ENCODE measurements at places on chromosomes 6 and 20.
A peak's percentile ranks its signal among the peaks of the same experiment; 100 is the strongest.

- no peak for DNase-seq
Observed at GRCh38 chr20:25397821-25398220, 7.2 kb upstream of the ABHD12 start.

DNA sequence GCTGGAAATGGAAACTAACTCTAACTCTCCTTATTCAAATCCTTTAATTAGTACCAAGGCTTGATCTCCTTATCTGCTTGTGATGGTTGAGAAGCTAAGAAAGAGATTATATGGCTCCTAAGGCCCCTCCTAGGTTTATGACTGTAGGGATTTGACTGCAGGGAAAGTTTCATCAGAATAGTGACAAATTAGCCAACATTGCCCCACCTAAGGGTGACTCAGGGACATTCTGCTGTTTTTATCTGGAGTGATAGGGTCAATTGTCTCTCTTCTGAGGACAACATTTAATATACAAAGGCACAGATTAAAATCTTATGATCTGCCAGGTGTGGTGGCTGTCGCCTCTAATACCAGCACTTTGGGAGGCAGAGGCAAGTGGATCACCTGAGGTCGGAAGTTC, 138.1 kb upstream of the MARCKS start:
- DNase-seq: no peak

GRCh38 chr6:77458421-77458820, 4.9 kb downstream of the HTR1B start:
- no peak for DNase-seq

- DNase-seq: peak; percentile 75
Observed at GRCh38 chr6:25556516-25556915, 95.5 kb upstream of the SCGN start.

GRCh38 chr6:42032366-42032765, 18.0 kb upstream of the TAF8 start:
- no peak for DNase-seq

- no peak for DNase-seq
Observed at GRCh38 chr6:111461860-111462259, 21.2 kb downstream of the REV3L start.

DNA sequence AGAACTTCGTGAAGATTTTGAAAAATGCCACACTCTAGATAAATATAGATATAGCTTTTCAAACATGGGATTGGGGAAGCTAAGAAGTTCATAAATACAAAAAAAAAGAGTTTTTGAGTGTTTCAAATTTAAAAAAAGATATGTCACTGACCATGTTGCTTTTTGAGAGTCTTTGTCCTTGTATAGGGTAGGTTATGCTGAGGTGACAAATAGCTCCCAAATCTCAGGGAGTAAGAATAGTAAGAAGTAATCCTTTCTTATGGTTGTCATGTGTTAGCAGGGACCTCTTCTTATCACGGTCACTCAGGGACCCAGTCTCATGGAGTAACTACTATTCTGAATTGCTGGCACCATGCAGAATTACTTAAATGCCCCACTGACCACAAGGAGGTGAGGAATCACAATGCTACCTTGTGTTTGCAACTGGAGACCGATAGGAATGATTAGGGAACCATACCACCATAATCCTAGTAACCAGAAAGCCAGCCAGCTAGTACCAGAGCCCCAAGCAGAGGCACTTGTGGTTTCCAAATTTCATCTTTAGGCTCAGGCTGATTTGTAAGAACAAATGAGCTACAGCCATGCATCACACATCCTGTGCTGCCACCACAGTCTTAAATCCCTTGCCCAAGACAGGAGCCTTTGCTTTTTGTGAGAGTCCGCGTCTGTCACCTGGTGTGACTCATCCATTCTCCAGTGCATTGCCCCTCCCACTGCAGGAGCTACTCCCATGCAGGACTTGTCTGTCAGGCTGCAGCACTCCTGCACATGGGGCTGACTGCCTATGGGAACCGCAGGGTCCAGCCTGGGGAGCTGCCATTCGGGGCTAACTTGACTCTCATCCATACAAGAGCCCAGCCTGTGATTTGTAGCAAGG, 42.4 kb upstream of the ADGRF4 start:
- peak; percentile 5 for DNase-seq

DNA sequence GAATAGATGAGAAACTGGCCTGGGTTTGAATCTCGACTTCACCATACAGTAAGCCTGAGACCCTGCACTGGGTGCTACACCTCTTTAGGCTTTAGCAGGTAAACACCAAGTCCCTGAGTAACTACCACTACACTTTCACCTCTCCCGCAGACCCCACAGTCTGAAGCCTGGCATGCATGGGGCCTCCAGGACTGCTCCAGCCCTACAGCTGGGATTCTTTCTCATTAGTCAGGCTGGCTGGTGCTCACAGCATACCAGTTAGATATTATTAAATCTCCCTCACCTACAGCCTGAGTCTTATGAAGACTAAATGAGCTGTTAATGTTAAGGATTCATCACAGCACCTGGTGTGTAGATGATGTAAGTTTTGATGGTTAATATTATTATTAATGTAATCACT, 388.7 kb downstream of the ARHGAP18 start:
- no peak for DNase-seq

DNA sequence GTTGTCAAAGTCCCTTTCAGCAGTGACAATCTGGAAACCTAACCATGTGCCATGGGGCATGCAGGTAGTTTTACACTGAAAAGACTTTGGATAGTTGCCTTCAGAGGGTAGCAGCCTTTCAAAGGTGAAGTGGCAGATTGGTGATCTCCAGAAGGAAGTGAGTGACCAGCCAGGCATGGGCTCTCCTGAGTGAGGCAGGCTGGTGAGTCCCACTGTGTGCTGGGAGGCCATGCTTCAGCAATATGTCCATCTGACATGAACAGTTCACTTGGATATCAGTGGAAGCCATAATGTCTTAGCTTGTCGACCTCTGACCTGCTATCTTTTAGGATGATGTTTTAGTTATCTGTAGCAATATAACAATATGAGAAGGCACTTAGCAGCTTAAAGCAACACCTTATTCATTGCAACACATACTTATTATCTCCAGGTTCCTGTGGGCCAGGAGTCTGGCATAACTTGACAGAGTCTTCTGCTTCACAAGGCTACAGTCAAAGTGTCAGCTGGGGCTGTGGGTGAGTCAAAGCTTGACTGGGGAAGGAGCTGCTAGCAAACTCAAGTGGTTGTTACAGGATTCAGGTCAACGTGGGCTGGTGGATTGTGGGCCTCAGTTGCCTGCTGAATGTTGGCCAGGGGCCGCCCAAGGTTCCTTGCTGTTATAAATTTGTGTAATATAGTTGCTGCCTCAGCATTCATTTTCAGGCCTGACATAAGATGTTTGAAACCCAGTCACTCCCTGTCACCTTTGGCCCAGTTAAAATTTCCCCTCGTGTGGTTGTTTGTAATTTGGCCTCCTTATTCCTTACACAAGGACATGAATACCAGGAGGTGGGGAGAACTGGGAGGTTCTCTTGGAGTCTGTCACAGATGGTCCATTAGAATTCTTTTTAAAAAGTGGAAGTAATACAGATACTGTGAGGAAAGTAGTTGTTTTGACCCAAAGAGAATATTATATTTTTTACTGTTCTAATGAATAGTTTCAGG, 100.2 kb downstream of the UST start:
- no peak for DNase-seq

DNA sequence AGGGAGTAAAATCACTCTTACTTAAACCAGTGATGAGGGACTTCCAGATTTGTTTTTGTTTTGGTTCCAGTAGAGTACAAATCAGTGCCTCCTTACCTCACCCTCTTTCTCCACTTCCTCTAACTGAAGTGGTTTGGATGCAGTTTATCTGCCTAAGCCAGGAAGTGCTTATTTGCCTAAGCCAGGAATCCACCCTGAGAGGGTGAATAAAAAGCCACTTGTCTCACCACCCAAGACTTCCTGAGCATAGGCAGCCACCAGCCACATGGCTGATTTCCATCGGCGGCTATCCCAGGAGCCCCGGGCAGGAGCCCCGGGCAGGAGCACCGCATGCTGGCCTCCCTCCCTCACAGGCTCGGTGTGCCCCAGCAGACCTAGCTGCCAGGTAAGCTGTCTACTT, 12.0 kb downstream of the LRP11 start:
- no peak for DNase-seq

DNA sequence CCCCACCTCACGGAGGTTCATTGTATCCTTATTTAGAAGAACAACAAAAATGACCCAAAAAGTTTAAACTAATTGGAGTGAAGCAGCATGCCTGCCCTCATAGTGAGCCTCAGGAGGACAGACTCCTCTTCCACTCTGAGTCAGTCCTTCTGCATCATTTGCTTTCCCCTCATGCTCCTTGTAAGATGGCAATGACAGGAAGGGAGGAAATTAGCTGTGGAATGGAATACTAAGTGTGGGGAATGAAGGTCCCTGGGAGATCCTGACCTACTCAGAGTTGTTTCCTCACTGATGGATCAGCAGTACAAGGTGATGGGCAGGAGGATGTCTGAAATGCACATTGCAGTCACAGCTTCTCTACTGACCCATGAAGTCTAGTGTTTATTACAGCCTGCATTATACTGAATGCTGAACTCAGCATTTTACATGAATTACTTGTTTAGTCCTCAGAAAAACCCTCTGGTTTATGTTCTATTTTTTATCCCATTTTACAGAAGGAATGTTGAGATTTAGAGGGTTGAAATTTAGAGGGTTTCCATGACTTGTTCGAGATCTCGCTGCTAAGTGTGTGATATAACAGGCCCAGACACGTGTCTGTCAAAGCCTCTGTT, 212.0 kb upstream of the PCSK2 start:
- no peak for DNase-seq

DNA sequence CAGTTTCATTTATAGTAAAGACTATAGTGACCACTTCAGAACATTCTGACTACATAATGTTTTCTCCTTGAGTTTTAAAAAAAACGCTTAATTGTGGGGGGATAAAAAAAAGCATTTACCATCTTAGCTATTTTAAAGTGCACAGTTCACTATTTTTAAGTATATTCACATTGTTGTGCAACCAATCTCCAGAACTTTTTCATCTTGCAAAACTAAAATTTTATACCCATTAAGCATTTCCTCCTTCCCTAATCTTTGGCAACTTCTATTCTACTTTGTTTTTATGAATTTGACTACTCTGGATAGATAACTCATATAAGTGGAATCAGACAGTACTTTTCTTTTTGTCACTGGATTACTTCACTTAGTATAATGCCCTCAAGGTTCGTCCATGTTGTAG, 62.3 kb downstream of the FKBP5 start:
- DNase-seq: no peak

DNA sequence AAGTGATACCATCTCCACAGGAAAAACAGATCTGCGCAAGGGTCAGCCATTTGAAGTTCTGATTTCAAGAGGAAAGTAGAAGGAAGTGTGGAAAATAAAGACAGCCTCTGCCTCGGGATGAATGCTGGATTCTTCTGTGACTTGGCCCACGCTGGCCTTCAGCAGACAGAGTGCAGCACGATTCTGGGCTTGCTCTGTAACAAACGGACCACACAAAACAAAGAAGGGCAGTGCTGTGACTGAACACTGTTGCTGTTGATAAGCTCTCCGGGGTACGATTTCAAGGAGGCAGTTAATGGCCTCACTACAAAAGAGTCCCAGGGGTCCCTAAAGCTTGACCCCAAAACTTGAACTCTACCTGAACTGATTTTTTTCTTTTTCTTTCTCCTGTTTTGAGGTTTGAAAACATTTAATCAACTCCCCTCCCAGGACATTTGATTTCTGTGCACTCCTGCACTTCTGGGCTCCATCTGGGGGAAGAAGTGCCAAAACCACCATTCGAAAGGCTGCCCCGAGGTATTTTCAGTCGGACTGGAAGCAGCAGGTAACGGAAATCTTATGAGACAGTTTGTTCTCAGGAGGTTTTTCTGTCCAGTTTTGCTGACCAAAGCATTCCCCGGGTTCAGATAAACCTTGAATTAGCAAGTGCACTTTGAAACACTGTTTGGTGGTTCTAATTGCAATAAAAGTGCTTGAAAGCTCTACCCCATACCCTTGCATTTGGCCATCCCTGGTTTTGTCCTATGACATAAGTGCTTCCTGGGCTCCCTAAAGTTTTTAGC, 189.6 kb downstream of the MYLK4 start:
- no peak for DNase-seq

GRCh38 chr6:89221129-89221528, 4.0 kb upstream of the GABRR1 start:
- no peak for DNase-seq

DNA sequence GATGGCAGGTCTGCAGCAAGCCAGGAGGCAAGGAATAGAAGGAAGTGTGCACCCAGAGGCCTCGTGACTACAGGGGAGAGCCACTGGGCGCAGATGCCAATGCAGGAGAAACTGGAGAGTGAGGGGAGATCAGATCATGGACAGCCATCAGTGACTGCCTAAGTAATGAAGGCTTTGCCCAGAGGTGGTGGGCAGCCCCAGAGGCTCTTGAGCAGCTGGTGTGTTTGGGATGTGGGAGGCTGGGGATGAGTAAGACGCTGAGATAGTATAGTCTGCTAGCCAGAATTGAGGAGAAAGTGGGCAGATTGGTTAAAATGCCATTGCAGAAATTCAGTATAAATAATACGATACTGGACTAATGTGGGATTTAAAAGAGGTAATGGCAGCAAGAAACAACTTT, 111.9 kb downstream of the MAP3K4 start:
- DNase-seq: no peak

DNA sequence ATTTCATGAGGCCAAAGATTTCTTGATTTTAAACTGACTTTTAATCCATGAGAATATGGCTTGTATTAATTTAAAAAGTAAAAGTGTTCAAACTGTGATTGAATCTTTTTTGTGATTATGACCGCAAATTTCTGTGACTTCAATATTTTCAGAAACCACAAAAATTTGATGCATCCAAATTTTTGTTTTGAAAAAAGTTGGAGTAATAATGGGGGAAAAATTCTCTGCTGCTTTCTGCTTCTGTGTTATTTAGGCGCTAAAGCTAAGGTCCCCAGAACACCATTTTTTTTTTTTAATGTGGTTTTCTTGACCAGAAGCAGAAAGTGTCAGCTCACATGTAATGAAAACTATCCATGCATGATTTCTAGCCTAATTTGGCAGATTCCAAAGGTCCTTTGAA, 65.3 kb downstream of the GRIK2 start:
- no peak for DNase-seq

Measured in CD4-positive, alpha-beta T cell (primary cell).